ENCODE measurements at places on chromosomes 2 and 18.

DNA sequence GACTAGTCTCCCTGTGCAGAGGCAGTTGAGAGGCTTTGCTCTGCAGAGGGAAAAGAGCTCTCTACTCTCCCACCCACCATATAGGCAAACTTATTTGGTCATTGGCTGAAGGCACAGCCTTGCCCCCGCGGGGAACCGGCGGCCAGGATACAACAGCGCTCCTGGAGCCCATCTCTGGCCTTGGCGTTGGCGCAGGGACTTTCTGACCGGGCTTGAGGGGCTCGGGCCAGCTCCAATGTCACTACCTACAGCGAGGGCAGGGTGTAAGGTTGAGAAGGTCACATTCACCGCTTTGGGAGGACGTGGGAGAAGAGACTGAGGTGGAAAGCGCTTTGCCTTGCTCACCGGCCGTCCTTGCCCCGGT lies 2.2 kb downstream of the ONECUT2 start:
- no peak for DNase-seq

DNA sequence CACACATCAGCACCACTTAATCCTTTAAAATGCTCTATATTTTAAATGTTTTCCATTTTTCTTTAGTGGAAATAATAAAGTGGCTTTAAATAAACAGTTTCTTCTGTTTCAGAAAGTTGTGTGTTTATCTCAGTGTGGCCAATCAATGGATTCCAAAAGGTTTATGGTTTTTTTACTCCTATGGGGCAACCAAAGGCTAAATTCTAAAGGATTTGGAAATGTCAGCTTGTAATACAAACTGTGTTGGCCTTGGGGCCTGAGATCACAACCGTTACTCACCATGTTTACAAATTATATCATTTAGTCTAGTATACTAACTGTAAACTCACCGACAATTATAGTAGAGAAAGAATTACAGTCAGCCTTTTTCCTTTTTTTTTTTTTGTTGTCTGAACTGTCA lies 827.2 kb downstream of the EPHA4 start:
- no peak for DNase-seq

DNA sequence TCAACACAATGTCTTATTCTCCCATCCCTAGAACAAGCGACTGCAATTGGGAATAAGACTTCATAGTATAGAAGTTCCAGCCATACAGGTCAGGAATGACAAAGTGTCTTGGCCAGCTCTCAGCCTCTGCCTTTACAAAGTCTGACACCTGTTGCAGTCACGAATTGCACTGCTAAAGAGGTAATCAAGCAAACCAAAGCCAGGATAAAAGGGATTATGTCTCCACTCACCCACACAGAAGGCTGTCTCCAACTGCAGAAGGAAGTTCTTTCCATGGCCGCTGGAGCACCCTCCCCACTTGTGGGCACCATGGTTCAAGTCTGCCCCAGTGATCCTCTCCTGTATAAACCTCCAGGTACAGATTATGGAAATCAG lies 114.8 kb upstream of the PKDCC start:
- DNase-seq = no peak

DNA sequence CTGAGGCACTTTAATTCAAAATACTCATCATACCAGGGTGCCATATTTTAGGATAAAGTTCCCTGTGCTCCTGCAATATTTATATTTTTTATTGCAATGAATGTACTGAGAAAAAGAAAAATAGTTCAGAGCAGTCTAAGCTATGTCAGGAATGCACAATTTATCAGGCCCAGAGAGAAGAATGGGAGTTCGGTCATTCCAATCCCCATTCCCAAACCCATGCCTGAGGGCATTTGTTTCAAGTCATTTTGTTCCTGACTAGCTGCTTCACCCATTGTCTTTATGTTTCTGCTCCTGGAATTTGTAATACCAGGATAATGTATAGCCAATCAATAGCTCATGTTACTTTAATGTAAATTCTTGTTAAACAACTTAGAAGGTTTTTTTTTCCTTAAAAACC lies 24.4 kb upstream of the FTCDNL1 start:
- DNase-seq = no peak

GRCh38 chr2:25274868-25275574 lies 66.7 kb downstream of the DNMT3A start:
- DNase-seq = no peak

DNA sequence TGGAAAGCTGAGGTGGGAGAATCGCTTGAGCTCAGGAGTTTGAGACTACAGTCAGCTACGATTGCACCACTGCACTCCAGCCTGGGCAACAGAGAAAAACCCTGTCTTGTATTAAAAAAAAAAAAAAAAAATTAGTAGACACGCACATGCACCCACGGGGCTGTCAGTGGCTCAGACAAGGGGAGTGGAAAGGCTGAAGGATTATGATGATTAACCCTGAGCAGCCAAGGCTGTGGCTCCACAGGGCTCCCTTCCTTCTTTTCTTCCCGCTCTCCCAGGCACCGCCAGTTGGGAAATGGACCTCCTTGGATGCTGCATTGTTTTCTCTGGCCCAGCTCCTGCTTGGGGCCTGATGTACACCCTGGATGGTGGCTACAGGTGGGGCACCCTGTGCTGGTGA lies 49.0 kb upstream of the RAB6C start:
- DNase-seq = no peak
